NCI-H1694 treated with DMSO at 0.1 percent for 48 hours (cell line): ENCODE measurements at places on chromosomes 11 and 22.

- no peak for DNase-seq
These were observed 67.9 kb upstream of the GRK3 start for GRCh38 chr22:25496396-25497064.

DNA sequence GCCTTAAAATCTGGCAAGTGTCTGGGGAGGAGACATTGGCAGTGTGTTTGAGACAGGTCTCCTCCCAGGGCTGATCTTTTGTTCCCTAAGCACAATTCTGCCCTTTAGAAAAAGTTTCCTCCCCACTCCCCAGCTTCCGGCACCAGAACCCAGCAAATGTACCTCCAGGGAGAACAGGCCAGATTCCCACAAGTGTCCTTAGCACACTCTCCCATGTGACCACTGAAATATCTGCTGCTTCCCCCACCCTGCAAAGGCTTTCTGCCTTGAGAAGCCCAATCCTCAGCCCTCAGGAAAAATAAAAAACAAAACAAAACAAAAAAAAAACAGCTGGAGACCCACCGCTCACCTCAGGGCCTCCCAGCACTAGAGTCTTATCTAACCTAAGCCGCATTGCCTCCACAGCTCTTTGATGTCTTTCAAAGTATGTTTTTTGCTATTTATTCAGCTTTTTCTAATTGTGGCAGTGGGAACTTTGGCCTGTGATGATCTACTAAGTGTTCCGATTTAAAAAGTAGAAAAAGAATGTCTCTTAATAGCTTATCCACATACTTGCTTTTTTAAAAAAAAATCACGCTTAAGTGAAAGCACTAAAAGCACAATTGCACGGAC, 29.0 kb upstream of the FBLN1 start:
- no peak for DNase-seq

DNA sequence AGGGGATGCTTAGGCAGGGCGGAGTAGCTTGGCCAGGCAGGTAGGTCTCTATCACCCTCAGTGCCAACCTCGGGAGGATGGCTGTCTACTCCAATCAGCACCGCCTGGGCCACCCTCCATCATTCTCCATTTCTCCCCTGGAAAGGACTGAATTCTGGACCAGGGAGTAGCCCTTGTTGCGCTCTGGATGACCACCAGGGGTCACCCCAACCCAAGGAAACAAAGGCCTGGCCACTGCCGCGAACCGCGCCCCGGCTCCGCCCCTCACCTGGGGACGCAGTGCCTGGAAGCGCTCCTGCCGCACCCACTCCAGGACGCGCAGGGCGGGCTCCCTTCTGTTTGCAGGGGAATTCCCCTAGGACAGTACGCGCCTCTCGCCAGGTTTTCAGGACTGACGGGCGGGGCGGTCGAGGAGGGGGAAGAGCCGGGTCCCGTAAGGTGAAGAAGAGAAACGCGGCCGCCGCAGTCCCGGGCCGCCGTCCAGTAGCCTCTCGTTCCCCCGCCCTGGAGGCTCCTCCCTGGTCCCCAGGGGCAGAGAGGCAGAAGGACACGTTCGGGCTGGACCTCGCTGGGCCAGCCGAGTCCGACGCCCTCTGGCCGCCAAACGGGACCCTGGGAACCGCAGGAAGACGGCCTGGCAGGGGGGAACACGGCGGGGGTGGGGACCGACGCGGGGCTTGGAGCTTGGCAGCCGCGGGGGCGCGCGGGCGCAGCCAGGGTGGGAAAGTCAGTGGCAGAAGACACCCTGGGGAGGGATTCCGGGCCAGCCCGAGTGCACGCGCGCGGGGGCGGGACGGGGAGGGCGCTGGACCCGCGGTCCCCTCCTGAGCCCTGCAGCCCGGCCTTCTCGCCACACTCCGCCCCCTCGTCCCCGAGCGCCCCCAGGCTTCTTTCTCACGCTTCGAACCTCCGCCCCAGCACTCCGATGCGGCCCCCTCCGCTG, 7.1 kb downstream of the SCN4B start:
- peak; percentile 27 for DNase-seq

DNA sequence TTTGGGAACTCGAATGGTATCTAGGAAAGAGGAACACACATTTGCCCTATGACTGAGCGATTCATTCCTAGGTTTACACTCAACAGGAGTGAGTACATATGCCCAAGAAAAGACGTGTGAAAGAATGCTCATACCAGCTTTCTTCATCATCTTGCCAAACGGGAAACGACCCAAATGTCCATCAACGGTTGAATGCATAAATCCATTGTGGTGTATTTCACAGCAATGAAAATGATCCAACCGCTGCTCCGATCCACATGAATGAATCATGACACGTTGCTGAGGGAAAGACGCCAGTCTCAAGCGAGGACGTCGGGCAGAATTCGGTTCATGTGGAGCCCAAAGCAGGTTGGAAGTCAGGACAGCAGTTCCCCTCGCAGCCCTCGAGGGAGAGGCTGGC, 71.5 kb downstream of the CYTH4 start:
- no peak for DNase-seq

- no peak for DNase-seq
These were observed 105.1 kb downstream of the FEZ1 start for GRCh38 chr11:125390946-125391345.

DNA sequence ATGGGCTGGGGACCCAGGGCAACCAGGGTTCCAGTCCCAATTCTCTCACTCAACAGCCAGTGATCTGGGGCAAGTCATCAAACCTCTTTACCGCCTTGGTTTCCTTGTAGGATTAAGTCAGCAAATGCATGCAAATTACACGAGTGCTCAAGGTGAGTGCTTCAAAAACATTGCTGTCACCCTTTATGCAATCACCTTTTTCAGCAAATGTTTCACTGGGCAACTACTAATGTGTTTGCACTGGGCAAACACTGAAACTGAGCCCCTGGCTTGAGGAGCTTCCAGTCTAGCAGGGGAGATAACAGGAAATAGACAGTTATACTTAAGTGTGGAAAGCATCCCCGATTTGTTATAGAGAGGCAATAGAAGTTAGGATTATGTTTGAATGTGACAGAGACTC, 37.7 kb upstream of the DMC1 start:
- DNase-seq, result no peak

GRCh38 chr11:8828580-8829361, 82.2 kb upstream of the AKIP1 start:
- DNase-seq, result no peak

DNA sequence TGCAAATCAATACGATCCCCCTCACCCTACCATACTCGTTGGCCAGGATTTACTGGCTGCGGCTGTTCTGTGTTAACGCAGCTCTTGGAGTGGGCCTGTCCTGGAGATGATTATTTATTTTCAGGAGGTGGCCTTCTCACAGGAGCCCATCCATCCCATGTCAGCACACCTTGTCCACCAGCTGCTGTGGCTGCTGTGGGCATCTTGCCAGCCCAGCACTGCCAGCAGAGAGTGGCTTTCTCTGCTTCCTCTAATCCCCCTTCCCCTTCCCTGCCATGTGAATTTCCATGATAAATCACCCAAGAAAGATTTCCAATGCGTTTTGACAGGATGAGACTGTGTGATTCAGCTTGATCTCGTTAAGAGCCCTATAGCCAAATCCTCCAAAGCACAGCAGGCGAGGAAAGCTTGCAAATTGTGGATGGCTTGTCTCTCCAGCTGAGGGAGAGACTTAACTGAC, 309.1 kb upstream of the C11orf87 start:
- DNase-seq, result peak; percentile 29

DNA sequence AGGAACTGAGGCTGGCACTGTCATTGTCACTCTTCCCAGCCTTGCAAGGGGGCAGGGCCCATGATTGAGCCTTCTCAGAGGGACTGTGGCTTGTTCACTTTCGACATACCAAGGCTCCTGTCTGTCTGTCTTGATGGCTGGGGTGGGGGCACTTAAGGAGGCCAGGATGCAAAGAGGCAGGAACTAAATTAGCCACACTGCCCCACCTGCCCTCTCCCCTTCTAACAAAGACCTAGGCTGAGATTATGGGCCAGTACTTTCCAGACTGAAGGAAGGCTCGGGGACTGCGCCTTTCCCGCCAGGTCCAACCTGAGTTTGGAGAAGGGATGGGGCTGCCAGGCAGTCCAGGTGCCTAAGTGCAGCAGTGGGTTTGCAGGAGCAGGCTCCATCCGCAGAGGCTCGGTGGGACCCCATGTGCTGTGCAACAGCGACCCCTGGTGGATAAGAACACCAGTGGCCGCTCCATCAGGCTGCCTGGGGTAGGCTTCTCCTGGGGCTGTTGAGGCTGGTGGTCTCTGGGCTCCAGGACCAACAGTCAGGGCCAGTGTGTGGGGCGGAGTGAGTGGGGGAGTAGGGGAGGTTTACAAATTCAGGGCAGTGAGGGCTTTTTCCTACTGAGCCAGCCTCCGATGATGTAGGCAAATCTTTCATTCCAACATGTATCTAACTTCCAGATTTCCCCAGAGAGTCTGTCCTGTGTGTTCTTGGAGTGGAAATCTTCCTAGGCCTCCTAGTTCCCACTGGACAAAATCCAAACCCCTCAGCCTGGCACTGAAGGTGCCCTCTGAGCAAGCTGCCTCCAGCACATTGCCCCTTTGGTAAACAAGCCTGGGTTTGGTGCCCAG, 93.9 kb downstream of the INSC start:
- DNase-seq, result peak; percentile 25

DNA sequence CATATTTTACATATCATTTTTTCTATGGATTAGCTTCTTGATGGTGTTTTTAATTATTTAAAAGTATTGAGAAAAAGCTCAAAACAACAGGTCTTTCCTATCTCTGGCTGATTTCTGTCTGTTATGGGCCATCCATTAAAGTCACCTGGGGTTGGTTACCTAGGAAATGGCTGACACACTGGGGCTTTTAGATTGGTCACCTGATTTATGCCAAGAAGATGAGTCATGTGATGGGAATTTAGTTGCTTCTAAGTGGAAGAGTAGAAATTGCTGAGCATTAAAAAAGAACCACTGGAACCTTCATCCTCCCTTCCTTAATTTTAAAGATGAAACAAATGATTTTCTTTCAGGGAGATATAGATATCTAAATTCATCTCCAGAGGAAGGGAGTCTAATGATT, 48.8 kb upstream of the LARGE1 start:
- no peak for DNase-seq

DNA sequence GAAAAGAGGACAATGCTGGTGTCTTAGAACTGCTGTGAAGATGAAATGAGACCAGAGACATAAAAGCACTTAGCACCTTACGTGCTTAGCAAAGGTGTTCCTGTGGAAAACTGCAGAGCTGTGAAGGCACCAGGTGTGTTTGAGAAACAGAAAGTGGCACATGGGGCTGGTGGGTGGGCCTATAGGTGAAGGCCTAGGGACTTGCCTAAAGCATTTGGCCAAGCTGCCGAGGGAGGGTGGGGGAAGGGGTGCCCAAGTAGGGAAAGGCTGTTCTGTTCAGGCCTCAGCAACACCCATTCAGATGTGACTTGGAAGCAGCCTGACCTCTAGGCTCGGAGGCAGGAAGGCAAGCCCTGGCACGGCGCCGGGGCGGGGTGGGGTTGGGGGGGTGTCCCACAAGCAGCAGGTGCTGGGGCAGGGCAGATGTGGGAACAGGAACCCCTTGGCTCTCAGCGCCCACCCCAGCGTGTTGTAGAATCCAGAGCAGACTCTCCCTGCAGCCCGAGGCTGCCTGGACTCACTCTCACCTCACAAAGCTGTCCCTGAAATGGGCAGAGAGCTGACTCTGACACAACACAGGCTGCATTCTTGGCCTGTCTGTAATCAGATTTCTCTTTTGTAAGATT, 366.7 kb upstream of the NARS2 start:
- no peak for DNase-seq

- DNase-seq, result no peak
These were observed 124.5 kb downstream of the COMMD9 start for GRCh38 chr11:36164506-36165250.

DNA sequence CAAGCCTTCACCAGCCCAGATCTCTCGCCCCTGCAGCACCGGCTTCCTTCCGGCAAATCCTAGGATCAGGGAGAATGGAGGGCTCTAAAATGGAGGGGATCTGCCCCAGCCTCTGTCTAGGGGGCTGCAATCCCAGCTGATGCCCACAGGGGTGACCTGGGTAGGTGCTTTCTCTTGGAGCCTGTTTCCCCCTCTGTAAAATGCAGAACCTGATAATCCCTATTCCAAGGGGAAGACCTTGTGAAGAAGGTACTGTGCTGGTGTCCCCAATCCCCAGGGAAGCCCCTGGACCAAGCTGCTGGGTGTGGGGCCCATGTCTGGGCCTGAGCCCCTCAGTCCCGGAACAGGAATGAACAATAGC, 2.8 kb downstream of the EMID1 start:
- DNase-seq, result no peak

DNA sequence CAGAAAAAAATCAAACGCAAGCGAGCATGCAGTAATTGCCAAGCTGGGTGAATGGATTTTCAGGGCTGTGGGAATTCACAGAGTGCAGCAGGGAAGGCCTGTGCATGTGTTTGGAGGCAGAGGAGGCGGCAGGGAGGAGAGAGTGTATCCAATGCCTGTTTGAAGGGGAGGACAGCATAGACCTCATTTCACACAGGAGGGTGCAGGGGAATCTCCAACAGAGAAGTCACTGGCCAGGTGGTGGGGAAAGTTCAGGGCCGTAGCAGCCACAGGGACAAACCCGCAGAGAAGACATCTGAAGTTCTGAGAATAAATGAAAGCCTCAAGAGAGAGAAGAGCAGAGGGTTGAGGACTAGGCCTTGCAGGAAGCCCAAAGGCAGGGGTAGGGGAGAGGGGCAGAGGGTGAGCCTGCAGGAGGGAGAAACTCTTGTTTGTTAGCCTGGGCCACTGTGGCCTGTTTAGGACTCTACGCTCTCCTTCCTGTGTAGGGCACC, 19.2 kb upstream of the KDM2A start:
- DNase-seq, result no peak

GRCh38 chr22:22037740-22038139, 55.2 kb upstream of the TOP3B start:
- DNase-seq, result no peak

- no peak for DNase-seq
These were observed 134.8 kb downstream of the C11orf58 start for GRCh38 chr11:16873289-16873688.

GRCh38 chr11:134920851-134921608, 509.0 kb upstream of the B3GAT1 start:
- no peak for DNase-seq

- no peak for DNase-seq
These were observed 45.4 kb downstream of the CASP12 start for GRCh38 chr11:104852811-104853210.

GRCh38 chr11:47552056-47552565, 821 bp downstream of the CELF1 start:
- DNase-seq, result no peak

DNA sequence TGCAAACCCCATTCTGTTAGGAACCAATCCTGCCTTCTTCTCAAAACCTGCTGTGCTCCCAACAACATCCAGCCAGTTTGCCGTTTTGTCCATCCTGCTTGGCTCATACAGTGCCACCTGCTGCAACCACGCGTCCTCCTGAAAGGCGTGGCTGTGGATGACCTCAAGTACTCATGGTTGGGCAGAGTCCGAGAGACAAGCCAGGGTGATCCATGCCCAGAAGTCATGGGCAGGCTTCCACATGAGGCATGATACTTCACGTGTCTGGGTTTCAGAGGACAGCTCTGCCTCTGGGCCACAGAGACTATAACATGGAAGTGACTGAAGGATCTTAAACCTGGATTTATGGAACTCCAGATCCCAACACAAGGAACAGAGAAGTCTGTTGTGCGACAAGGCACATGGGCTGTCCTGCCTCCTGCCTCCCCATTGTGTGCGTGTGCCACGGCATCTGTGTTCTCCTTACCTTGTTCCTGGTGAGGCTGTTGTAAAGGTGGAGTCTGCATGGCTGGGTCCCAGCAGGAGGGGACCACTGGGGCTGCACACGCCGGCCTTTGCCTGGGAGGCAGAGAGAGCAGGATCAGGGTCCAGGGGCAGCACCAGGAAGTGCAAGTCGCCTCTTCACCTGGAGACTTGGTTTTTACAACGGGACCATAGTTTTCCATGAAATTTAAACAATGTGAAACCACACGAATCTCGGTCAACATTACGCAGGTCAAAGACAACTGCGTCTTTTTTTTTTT, 15.4 kb downstream of the CARS1 start:
- no peak for DNase-seq

- DNase-seq, result no peak
These were observed 223 bp downstream of the WT1 start for GRCh38 chr11:32435152-32435480.
